Left renal pelvis (tissue), 4 donors: ENCODE measurements at places on chromosomes 5 and 9. TPM values are rescaled to one million over a fixed set of nuclear protein-coding genes. Genes with fewer than 3 reads are reported as not detected.
A peak's percentile ranks its signal among the peaks of the same experiment; 100 is the strongest.

DNA sequence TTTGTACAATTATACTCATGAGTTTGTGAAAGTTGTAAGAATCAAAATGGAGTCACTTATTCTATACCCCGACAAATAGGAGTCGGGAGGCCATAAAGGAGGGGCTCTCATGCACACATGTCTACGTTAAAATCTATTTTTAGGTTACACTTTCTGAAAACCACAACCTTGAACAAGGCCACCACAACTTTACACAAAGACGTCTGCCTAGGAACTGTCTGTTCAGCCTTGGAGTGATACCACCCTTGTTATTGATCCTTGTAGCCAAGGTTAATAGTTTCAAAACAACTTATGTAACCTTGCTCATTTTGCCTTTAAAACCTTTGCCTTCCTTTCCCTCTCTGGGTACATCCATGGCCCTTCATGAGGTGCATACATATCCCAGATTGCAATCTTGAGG, 4.1 kb upstream of the NDFIP1 start:
- DNase-seq: no peak

The MEIKIN gene
- 0.36 TPM for polyA plus RNA-seq

DNA sequence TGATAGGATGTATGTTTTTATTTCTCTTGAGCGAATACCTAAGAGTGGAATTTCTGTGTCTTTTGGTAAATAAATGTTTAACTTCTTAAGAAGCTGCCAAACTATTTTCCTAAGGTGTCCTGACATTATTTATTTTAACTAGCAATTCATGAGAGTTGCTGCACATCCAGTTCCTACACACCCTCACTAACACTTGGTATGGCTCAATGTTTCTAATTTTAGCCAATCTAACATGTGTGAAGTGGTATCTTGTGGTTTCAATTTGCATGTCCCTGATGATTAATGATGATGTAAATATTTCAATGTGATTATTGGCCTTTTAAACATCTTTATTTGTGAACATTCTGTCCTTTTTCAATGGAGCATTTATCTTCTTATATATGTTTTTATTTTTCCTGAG, 2095.5 kb upstream of the C9orf72 start:
- DNase-seq: no peak

The PDZD2 gene
- polyA plus RNA-seq: 17.3 TPM

DNA sequence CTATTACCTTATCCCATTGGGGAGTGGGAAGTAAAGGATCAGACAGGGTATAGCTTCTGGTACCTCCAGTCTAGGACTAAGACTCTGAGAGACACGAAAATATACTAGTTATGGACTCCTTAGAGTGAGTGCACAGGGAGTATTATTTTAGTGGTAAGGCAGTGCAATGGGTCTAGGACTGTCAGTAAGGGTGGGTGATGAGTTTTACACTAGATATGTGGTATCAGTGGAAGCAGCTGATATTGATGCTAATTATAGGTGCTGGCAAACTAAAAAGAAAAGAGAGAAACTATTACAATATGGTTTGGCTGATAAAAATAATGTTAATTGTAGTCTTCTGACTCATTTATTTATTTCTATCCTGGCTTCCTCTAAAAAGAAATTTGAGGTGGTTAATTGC, 118.6 kb downstream of the UNC13B start:
- no peak for DNase-seq

- no peak for DNase-seq
Measured at GRCh38 chr5:80143491-80143890, 108.3 kb downstream of the THBS4 start.

The GPR21 gene
- polyA plus RNA-seq: 0.32 TPM

The ZNG1C gene
- polyA plus RNA-seq: 16.2 TPM

The PCDHGA11 gene
- polyA plus RNA-seq: 4.5 TPM

The DMAC1 gene
- 89.8 TPM for polyA plus RNA-seq

- no peak for DNase-seq
Measured at GRCh38 chr5:169219351-169219750, 81.6 kb downstream of the SLIT3 start.

GRCh38 chr5:131528682-131529081, 106.3 kb downstream of the RAPGEF6 start:
- DNase-seq: no peak

GRCh38 chr5:134975078-134975715, 7.5 kb downstream of the CATSPER3 start:
- DNase-seq: no peak

- peak; percentile 41 for DNase-seq
Measured at GRCh38 chr9:88387552-88388202, 567 bp upstream of the SPIN1 start.

The ANKRD18B gene
- not detected for polyA plus RNA-seq
